ENCODE measurements at places on chromosomes 2 and 18.
A peak's percentile ranks its signal among the peaks of the same experiment; 100 is the strongest.

DNA sequence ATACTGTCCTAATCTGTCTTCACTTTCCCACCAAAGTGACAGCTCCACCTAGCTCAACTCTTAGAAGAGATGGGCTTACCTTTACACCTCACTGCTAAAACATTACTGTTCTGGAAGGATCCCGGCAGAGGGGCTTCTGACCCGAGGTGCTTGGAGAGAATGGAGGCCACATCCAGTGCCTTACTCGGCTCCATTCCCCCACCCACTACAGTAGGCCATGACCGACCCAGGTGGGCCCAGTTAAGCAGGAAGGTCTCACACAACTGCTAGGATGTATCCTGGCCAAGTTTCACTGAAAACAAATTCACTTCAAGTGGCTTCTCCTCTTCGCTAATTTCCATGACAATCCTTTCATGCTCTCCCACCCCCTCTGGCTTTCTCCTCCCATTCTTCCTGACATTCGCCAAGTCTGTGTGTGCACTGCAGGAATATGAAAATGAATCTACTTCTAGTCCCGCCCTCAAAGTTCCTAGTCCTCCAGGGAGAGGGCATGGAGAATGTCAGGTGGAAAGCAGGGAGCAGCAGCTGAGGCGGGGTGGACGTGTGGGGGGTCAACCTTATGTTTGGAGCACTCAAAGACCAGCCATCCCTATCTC lies 11.8 kb downstream of the WIPF1 start:
- no peak for DNase-seq

GRCh38 chr2:58186501-58186900 lies 54.6 kb downstream of the FANCL start:
- no peak for DNase-seq

- DNase-seq: no peak
Observed at GRCh38 chr2:177265824-177266817, 1.6 kb upstream of the NFE2L2 start.

GRCh38 chr18:7064346-7064745 lies 53.3 kb downstream of the LAMA1 start:
- no peak for DNase-seq

- DNase-seq: no peak
Observed at GRCh38 chr2:145598434-145598833, 1078.5 kb upstream of the ZEB2 start.

GRCh38 chr2:234494361-234495250 lies 2.3 kb downstream of the ARL4C start:
- DNase-seq: no peak

DNA sequence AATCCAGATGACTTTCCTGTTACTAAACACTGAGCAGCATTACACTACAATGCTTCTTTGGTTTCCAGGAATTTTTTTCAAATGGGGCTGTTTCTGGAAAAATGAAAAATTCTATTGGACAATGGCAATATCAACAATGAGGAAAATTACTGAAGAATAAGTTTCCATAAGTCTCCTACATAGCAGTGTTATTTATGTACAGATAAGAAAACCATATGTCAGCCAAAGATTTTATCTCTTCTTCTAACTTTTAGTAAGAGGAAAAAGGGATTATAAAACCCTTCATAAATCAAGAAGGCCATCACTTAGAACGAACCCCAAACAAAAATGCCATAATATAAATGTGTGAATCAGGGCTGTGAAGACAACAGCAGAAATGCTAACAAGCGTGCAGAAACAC lies 31.6 kb upstream of the NOSTRIN start:
- DNase-seq: no peak

DNA sequence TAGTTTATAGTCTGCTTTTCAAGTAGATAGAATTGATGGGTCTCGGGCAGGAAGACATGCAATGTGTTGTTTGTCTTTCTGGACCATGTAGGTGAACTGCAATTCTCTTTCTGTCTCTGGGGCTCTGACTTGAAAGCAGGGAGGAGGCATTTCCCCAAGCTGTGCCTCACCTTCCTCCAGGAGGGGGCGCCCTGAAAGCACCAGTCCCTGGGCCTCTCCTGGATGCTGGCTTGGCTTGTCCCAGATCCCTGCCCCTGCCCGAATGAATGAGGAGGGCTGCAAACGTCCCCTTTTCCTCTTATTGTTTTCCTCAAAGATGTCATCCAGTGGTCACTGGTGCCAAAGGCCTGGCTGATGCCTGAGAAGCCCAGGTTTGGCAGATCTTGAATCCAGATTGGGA lies 270.6 kb downstream of the CELF4 start:
- no peak for DNase-seq

DNA sequence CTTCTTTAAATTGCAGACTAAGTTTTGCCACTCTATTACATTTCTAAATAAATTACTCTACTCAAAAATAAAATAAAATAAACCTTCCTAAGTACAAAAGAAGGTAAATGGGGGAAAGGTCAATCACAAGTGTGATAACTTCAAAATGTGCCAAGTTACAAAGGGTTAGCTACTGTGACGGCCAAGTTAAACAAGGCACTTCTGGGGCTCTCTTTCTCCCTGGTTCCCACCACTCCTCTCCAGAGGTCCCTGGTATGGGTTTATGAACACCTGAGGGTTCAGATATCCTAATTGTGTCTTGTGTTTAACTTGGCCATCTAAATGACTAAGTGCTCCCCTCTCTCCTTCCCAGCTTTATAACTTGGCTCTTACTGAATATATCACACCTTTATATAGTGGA lies 5.4 kb downstream of the ZNF521 start:
- no peak for DNase-seq

DNA sequence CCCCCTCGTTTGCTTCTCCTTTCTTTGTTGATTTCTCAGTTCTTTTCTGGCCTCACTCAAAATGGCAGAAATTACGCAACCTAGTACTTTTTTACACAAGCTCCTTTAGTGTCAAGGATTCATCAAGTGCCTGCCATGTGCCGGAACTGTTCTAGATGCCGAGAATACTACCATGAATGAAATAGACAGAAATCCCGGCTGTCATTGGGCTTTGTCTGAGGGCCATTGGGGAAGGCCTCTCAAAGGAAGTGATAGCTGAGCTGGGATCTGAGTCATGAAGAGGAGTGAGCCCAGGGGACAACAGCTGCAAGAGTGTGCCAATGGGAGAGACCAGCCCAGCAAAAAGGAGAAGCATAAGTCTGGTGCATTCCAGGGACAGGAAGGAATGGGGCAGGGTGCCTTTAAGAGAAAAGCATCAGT lies 34.3 kb upstream of the PPP1CB start:
- DNase-seq: no peak

GRCh38 chr2:23926290-23926749 lies 603 bp downstream of the ATAD2B start:
- peak; percentile 41 for DNase-seq

DNA sequence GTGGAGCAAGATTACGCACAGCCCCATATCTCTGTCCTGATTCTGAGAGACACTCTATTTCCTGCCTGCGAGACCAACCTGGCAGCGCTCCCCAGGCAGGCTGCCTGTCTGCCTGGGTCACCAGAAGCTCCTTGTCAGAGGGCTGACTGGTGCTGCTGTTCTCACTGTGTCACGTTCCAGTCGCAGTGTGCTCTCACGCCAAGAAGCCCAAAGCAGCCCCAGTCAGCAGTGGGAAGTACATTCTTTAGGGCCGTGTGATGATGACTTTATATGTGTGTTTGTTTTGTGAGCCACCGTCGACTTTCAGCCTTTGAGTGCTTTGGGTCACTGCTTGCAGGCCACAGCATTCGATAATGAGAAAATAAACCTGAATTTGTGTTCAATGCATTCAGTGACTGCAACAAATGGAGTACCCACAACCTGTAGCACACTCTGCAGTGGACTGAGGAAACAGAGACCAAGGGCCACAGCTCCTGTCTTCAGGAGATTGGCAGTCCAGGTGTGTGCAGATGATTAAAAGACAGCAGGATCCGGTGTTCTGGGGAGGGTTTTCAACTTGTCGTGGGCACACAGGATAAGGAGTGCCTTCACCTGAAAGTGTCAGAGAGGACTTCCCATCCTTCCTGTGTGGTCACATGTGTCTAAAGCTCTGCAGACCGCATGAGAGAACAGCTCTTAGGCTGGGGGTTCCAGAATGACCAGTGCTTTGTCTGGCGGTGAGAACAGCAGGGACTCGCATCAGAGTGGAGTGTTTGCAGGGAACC lies 4.8 kb downstream of the TNFRSF11A start:
- DNase-seq: peak; percentile 35

DNA sequence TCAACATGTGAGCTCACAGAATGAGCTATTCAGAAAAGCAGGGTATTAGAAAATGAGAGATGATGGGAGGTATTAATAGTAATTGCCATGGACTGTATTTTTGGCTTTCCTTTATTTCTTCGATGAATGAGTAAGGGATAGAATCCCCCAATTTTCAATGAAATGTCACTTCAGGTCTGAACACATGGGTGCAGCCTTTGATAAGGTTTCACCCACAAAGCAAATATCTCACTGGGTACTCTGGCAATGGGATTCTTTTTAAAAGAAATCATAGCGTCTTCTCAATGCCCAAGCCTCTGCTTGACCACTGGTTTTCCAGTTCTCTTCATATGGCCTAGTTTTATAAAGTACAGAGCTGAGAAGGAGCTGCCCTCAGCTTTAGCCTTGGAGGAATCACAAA lies 610.5 kb upstream of the FANCL start:
- DNase-seq: no peak

DNA sequence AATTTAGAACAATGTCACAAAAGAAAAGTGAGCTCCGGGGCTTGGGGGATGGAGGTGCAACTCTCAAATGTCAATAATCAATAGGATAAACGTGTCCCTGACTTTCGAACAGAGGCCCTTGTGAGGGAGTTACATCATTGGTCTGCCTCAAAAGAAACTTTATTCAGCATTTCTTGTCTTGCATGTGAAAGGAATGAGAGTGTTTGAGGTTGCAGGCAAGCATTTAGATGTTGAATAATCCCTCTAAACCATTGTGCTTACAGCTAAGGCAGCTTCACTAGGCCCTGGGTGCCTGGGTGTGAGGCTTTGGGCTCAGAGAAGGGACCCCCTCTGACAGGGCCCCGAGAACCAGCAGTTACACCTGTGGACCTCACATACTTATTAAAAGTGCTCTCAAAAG lies 28.6 kb upstream of the FHL2 start:
- DNase-seq: no peak

GRCh38 chr18:38557006-38557405 lies 991.4 kb upstream of the CELF4 start:
- DNase-seq: no peak

DNA sequence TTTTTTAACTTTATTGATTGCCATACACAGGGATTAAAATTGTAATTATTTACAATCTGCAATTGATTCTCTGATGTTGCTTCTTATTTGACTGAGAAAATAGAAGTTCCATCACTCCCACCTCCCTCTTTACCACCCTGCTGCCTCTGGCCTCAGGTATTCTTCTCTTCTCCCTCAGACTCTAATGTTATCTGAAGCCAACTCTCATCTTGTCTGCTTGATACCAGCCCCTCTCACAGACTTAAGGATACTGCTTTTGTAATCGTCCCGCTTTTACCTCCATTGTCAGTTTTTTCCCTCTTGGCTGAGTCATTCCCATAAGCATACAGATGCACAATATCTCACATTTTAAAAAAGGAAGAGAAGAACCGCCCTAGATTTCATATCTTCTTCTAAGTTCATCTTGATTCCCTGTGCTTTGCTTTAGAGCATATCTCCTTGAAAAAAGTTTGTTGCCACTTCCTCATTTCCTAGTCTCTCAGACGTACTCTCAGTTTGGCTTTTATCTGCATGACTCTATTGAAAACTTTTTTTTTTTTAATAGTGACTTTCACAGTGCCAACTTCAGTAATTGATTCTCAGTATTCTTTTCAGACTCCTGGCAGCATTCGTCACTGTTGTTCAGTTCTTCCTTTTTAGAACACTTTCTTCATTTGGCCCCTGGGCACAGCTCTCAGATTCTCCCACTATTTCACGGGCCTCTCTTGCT lies 31.1 kb downstream of the SPAG16 start:
- no peak for DNase-seq

GRCh38 chr2:155830351-155830750 lies 502.2 kb downstream of the NR4A2 start:
- DNase-seq: no peak

DNA sequence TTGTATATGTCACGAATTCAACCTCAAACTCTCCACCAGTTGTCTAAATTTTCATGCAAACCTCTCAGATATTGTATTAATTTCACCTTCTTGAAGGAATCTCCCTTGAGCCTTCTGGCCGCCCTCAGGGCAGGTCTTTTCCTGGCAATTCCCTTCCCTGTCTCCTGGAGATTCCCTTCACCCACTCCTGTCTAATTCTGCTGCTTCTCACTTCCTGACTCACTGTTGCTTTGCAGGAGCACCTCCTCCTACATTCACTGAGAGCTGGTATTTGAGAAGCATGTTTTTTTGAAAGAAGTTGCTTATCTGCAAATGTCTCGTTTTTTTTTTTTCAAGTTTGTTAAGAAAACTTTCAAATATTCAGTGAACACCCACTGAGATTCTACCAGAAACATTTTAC lies 79.9 kb upstream of the OTOS start:
- DNase-seq: no peak

- no peak for DNase-seq
Observed at GRCh38 chr2:72750466-72750865, 75.4 kb downstream of the EXOC6B start.

DNA sequence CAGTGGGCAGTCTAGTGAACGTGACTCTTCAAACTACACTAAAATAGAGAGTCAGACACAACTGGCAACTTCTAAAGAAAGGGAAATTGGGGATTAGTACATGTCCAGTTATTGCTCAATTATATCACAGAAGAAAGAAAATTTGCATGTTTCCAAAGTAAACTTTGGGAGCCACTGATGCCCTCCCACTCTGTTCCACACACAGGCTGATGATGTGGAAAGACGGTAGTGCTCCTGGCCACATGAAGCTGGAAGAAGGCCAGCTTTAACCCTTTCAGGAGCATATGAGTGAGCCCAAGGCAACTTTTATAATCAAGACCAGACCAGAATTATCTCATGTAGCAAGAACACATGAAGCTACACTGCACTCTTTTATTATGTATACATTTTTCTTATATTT lies 141.0 kb downstream of the NR4A2 start:
- no peak for DNase-seq

DNA sequence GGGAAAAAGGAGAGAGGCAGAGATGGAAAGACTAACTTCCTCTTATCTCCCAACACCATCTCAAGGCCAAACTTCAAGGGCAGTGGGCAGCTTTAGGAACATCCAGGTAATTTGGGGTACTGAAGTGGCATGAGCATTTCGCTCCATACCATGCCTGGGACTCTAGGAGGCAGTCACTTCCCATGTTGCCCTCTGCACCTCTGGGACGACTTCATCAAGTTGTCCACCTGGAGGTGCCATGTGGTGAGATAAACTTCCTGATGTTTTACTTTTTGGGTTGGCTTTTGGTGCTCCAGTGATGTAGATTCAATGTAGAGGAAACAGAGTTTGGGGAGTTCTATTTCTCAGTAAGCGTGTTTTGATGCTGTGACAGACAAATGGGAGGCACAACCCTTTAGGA lies 56.3 kb upstream of the UPP2 start:
- no peak for DNase-seq

- no peak for DNase-seq
Observed at GRCh38 chr18:77161961-77162360, 29.4 kb upstream of the MBP start.

GRCh38 chr2:38191516-38191915 lies 115.6 kb upstream of the CYP1B1 start:
- no peak for DNase-seq
